ENCODE measurements at places on chromosomes 6 and 20.

DNA sequence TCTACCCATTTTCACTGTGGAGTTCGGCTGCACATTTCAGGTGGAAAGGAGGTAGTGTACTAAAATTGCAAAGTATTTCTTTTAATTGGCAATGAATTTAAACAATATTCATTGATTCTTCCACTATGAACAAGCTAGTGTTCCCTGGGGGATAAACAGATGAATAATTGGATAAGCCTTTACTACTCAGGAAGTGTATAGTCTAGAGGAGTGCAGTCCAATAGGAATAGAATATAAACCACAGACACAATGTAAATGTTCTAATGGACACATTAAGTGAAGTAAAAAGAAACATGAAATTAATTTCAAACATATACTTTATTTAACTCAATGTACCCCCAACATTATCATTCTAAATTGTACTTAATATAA is 28.7 kb downstream of the SGK1 start:
- no peak for DNase-seq

DNA sequence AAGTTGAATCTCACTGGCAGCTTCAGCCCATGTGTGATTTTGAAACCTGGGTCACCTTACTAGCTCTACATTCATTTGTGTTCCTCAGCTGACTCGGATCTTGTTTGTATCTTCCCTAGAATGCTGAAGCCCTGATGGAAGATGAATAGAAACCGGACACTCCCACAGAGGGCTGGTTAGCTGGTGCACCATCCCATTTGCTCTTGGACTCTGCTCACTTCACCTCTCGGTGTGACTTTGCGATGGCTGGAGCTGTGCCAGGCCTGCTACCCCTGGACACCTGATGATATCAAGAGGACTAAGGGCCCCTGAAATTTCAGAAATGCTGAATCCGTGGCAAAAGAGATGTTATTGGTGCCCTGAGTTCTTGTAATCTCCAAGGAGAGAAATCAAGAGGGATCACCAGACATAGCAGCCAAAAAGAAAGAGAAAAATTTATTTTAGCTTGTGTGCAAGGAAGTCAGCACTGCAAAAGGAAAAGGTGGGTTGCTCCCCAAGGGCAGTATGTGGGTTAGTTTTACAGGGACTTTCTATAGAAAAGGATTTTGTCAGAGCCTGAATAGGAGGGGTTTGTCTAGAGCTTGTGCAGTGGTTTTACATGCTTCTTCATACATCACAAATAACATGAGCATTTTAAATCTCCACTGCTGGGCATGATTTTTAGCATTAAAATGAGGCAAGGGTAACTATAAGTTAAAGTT is 426.3 kb upstream of the NOX3 start:
- DNase-seq, result no peak

- DNase-seq, result no peak
Observed at GRCh38 chr6:4957521-4958231, 46.2 kb downstream of the RPP40 start.

- DNase-seq, result no peak
Observed at GRCh38 chr6:110687326-110687725, 127.9 kb downstream of the CDK19 start.

GRCh38 chr20:19978511-19979210 is 38.5 kb upstream of the NAA20 start:
- DNase-seq, result no peak

DNA sequence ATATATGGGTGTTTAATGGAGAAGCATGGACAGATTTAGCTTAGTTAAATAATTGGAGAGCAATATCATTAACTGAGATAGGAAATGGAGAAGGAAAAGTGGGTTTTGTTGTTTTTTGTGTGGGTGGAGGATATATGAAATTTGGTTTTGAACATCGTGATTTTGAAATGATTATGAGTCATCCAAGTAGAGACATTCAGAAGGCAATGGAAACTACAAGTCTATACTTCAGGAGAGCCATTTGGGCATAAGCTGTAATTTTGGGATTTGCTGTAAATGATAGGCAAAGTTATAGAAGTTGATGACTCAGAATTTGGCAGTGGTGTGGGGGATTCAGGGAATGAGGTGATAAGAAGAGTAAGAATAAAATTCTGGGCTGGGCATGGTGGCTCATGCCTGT is 27.4 kb upstream of the FAM135A start:
- no peak for DNase-seq
